ENCODE measurements at places on chromosomes 6 and 20.

DNA sequence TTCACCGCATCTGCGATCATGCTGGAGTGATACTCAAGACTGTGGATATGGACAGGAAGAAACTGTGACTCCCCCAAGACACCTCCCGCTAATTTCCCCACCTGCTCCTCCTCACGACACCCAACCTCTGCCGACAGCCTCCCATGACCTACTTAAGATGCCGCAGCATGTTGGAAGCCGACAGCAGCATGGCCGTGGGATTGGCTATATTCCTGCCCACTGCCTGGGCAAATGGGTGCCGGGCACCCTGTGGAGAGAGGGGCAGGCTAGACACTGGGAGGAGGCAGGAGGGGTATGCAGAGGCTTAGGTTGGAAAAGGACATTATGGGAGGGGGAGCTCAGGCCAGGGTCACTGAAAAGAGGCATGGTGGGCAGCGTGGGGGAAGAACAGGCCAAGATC lies 4.5 kb downstream of the IDH3B start:
- no peak for DNase-seq

DNA sequence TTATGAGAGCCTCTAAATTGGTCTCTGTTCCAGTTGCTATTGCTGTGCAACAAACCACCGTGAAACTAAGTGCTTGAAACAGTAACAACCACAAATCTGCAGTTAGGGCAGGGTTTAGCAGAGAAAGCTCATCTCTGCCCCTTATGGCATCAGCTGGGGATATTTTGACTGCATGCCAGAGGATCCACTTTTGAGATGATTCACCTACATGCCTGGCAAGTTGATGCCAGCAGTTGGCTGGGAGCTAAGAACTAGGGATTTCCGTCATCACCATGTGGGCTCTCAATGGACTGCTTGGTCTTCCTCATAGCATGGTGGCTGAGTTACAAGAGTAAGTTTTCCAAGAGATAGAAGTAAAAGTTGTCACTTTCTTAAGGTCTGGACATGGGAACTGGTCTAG lies 35.1 kb downstream of the PLCB4 start:
- DNase-seq = no peak

DNA sequence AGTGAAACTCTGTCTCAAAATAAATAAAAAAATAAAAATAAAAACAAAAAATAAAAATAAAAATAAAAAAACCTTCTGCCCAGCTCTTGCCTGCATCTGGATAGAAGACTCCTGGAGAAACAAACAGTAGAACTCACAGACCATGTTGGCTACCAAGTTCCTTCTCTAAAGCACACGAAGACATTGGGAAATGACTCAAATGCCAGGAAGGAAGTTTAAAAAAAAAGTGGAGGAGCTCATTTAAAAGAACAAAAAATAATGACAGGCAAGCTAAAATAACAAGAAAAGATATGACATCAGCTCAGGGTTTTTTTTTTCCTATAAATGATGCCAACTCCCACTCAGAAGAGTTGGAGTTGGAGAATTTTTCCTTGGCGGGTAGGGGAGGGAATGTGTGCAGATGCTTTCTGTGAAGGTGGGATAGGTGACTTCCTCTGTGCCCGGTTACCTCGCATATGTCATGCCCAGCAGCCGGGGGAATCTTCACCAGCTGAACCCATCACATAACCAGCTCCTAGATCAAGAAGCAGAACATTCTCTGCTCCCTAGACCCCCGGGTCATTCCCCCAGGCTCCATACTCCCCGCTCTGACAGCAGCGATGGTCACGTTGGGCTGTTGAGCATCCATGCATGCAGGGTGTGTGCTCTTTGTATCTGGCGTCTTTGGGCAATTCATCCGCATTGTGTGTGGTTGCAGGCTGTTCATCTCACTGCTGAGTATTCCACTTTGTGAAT lies 17.3 kb upstream of the CD93 start:
- DNase-seq = peak; percentile 46

DNA sequence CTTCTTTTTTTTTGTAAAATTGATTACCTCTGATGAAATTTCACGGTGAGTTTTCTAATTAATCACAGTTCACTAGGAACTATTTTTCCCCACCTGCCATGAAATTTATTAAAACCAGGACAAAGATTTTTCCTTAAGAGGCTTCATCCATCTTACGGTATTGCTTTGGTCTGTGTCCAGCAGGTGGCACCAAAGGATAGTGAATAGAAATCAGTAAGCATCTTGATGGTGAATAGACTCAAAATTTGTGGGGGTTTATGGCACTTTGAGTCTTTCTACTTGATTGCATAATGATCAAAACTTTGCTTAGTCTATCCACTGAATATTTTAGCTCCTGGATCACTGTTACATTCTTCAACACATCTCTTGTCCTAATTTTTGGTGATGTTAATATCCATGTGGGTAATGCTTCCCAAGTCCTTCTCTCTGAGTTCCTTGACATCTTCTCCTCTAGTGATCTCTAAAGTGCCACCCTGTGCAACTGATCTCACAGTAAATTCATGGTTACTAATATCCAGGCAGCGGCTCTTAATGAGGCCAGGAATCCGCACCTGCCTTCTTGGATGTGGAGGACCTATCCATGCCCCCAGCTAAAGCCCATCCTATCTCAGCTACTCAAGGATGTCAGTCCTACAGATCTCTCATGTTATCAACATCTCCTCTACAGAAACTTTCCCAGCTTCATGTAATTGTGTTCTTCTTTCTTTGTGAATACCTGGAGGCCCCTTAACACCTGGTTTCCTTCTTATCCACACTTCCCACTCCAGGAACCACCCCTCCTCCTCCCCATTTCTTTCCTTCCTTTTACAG lies 54.5 kb downstream of the STMND1 start:
- DNase-seq = peak; percentile 92

DNA sequence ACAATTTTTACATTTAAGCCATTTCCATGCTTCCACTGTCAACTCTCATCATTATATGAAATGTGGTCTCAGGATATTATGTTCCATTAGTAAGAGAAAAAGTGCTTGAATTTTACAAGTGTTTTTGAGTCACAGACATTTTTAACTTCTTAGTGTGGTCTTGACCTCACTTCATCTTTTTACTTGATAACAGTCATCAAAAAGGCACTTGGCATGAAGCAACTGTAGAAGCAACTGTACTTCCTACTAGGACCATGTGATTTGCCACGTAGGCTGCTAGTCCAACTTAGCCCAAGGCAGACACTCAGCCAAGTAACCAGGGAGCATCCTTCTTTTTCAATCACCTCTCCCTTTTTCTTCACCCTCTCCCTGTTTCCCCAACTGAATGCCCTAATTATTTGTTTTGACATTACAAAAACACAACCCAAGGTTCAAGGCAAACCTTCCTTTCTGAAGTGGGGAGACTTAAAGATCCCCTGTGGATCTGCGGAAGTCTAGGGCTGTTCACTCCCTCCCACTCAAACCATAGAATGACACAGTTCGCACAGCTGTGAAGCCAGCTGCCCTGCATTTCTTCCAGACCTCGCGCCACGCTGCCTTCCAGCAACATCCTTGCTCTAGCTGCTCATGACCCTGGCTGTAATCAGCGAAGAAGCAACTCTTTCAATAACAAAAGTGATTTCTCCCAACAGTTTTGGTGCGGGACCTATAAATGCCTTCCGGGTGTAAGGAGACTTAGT lies 45.0 kb downstream of the PHACTR1 start:
- peak; percentile 1 for DNase-seq

DNA sequence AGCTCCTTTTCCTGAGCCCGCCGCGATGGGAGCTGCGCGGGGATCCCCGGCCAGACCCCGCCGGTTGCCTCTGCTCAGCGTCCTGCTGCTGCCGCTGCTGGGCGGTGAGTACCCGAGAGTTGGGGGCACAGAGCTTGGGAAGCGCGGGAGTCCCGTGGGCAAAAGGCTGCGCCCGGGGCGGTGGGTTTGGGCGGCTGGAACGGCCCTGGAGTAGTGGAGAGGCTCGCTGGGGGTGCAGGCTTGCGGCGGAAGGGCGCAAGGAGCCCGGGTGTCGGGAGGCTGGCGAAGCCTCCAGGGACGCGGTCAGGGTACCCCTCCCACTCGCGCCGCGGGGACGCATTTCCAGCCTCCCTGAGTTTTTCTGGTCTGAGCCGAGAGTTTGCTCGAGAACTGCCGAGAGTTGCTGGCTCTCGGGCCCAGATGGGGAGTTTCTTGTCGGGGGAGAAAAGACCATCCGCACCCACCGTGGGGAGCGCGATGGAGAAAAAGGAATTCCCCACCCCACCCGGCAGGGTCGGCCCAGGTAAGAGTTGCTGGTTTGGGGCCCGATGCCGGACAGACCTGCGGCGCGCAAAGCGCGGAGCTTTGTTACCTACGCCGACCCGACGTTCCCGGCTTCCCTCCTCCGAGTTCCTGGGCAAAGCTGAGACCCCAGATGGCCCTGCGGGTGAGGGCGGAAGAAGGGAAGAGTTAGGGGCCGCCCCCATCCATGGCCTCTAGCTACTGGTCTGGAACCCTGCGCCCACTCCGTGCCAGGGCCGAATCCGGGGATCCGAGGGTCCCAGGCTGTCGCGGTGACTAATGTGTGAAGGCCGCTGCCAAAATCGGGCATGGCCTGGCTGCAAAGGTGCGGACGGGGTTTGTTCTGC lies 584 bp downstream of the PTK7 start:
- DNase-seq = peak; percentile 35
